ENCODE measurements at places on chromosomes 11 and 22.

DNA sequence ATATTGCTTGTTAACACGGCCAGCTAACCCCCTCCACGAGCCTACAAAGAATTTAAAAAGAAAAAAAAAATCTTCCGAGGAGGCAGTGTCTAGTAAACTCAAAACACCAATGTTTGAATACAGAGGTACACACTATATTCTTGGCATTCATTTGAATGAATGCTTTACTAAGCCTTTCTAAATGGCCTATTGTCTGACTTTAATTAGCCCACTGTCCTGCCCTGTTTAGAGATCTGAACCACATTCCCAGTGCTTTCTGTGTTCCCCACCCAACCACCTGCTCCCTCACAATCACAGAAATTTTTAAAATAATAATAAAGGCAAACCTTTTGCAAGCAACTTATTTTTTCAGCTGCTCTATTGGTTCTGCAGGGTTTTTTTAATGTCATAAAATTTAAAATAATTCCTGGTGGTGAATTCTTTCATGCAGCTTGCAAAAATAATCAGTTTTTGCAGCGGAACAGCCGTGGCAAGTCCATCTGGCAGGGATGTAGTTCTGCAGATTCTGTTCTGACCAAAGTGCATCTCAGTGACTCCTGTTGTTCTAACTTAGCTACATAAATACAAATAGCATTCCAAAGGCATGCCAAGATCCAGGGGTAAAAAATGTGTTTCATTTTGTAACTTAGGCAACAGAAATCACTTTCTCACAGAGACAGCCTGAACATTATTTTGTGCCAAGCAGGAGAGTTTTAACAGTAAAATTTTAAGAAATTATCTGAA is 23.8 kb downstream of the POU2AF2 start:
- no peaks in the 10 kb centered on the region for H3K36me3 ChIP-seq
- no peak for DNase-seq
- no peaks in the 10 kb centered on the region for H3K27me3 ChIP-seq
- H3K4me3 ChIP-seq = no peak overlapping the region
- H3K4me1 ChIP-seq = no peaks in the 10 kb centered on the region

GRCh38 chr11:9691865-9692264 is 28.0 kb downstream of the SWAP70 start:
- no peaks in the 10 kb centered on the region for H3K27me3 ChIP-seq
- no peak overlapping the region for H3K27ac ChIP-seq
- H3K36me3 ChIP-seq = peaks cover 6% of the 10 kb centered on the region
- DNase-seq = no peak

DNA sequence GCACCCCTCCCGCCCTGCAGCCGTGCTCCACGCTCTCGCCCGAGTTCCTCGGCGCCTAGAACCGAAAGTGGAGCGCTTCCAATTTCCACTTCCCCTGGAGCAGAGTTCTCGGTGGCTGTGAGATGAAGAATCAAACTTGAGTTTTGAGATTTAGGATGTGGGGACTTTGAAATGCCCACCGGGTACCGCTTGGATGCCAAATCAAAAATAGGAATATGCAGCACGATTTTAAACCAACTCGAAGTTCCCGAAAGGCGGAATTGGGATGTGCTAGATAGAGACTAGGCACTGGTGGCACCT is 569 bp downstream of the POLA2 start:
- H3K27me3 ChIP-seq = no peaks in the 10 kb centered on the region
- peaks cover 4% of the 10 kb centered on the region for H3K36me3 ChIP-seq
- peak overlapping the region; percentile 77 for H3K4me3 ChIP-seq
- no peaks in the 10 kb centered on the region for H3K4me1 ChIP-seq

- DNase-seq = no peak
- no peak overlapping the region for H3K4me3 ChIP-seq
- no peak overlapping the region for H3K27ac ChIP-seq
- H3K27me3 ChIP-seq = no peaks in the 10 kb centered on the region
- no peaks in the 10 kb centered on the region for H3K36me3 ChIP-seq
Observed at GRCh38 chr11:20015101-20015500, 145.2 kb downstream of the DBX1 start.

- DNase-seq = no peak
- no peaks in the 10 kb centered on the region for H3K27me3 ChIP-seq
- no peaks in the 10 kb centered on the region for H3K4me1 ChIP-seq
- H3K4me3 ChIP-seq = no peak overlapping the region
- H3K27ac ChIP-seq = no peak overlapping the region
- H3K36me3 ChIP-seq = no peaks in the 10 kb centered on the region
Observed at GRCh38 chr11:31617246-31617645, 107.7 kb downstream of the ELP4 start.

DNA sequence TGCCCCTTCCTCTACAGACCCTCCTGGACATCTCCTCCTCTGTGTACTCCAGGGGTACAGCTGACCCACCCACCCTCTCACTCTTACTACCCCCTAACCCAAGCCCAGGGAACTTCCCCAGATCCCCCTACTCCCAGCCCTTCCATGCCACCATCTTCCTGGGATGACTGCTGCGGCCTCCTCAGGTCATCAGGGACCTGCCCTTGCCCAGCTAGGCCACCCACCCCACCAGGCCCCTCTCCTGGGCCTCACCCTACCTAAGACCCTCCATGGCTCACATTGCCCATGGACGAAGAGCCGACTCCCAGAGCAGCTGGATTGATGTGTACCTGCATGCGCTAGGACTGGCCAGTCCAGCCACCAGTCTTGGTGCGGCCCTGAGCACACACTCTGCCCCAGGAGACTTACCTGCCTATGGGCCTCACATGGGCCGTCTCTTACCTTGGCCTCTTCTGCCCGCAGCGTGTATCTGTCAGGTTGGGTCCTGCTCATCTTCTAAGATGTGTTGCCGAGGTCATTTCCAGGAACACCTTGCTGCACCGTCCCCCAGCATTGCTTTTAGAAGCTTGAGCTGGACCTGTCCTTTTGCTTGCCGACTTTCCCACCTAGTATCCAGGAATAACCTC is 2.0 kb upstream of the CLDN5 start:
- no peak overlapping the region for H3K27ac ChIP-seq
- H3K27me3 ChIP-seq = peaks cover 2% of the 10 kb centered on the region
- no peak for DNase-seq
- H3K4me3 ChIP-seq = no peak overlapping the region
- no peaks in the 10 kb centered on the region for H3K36me3 ChIP-seq

- DNase-seq = no peak
- 0 out of 2 replicates have a peak, but pooled peaks cover 2% of the 10 kb centered on the region for H3K4me1 ChIP-seq
- no peak overlapping the region for H3K4me3 ChIP-seq
- no peaks in the 10 kb centered on the region for H3K27me3 ChIP-seq
Observed at GRCh38 chr11:126669416-126669815, 313.9 kb downstream of the ST3GAL4 start.

DNA sequence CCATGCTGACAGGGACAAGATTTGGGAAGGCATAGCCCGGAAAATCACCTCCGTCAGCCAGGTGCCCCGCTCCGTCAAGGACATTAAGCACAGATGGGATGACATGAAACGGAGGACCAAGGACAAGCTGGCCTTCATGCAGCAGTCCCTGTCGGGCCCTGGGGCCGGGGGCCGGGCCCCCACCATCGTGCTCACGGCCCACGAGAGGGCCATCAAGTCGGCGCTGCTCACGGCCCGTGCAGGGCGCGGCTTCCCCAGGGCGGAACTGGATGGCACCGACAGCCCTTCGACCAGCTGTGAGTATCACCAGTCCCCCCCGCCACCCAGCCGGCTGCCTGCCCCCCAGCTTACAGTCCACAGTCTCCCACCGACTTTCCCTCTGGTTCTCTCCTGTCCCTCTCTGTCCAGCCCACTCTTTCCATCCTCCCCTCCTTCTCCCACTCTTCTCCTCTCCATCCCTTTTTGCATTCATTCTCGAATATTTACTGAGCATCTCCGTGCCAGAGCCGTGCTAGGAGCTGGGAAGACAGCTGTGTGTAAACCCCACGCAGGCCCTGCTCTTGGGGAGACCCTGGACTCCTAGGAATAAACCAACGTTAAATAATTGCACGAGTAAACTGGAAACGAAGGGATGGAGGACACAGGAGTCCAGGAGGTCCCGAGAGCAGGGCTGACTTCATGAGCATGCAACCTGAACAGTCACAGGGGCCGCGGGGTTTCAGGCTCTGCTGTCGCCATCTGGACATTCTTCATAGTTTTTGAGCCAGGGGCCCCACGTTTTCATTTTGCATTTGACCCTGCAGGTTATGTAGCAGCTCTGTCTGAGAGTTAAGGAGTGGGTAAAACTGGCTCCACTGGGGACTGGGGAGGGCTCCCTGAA is 62.8 kb downstream of the PRDM11 start:
- no peak overlapping the region for H3K27ac ChIP-seq
- H3K4me3 ChIP-seq = no peak overlapping the region
- no peaks in the 10 kb centered on the region for H3K36me3 ChIP-seq
- no peak for DNase-seq
- peaks cover 5% of the 10 kb centered on the region for H3K4me1 ChIP-seq

DNA sequence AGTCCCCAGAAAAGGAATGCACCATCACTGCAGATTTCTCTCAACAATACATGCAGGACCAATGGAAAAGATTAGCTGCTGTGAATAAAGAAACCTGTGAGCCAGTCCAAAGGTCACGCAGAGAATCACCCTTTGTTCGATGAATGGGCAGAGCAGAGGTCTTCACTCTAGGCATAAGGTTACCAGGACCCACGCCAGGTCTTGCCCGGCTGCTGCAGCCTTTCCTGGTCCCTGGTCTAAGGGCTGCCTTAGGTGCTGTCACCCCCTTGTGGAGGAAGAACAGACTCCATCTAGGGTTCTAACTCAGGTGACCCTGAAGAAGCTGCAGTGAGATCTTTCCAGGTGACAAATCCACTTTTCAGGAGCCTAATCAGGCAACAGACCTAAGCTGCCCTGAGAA is 29.0 kb upstream of the NAP1L4 start:
- DNase-seq = no peak
- H3K4me1 ChIP-seq = no peaks in the 10 kb centered on the region
- H3K27me3 ChIP-seq = no peaks in the 10 kb centered on the region

DNA sequence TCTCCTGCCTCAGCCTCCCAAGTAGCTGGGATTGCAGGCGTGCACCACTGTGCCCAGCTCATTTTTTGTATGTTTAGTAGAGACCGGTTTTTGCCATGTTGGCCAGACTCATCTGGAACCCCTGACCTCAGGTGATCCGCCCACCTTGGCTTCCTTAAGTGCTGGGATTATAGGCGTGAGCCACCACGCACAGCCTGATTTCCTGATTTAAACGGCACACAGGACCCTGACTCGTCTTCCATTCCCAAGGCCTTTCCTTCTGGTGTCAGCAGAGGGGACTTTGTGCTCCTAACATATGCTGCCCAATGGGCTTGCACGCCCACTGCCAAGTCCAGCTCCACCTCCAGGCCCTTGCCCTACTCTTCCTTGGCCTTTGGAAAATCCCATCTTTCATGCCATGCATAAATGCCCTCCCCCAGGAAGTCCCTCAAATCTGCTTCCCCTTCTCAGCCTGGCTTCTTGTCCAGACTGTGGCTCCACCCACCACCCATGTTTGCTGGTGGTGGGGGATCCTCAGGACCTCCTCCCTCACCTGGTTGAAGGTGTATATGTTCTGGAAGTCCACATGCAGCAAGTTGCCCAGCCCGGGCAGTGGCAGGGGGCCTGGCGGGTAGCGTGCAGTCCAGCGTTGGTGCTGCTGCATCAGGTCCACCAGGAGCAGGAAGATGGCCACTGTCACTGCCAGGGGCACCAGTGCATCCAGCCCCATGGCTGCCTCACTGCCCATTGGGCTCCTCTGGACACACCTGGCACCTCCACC is 23.9 kb upstream of the CYP2D6 start:
- DNase-seq = no peak
- H3K27me3 ChIP-seq = no peaks in the 10 kb centered on the region
- H3K36me3 ChIP-seq = peaks cover 9% of the 10 kb centered on the region
- no peak overlapping the region for H3K4me3 ChIP-seq
